ENCODE measurements at places on chromosomes 4 and X. TPM values are rescaled to one million over a fixed set of nuclear protein-coding genes. Genes with fewer than 3 reads are reported as not detected.

Gene AKAP17A
- total RNA-seq, result 72.4 TPM

Gene CHRNA9
- total RNA-seq, result not detected

Gene CLDN34
- total RNA-seq, result not detected

GRCh38 chr4:700587-701264, 4.9 kb upstream of the PCGF3 start:
- no peak for DNase-seq
- no peak overlapping the region for H3K4me3 ChIP-seq
- H3K4me1 ChIP-seq, result no peaks in the 10 kb centered on the region
- no peaks in the 10 kb centered on the region for H3K36me3 ChIP-seq

- no peak overlapping the region for H3K4me3 ChIP-seq
- no peaks in the 10 kb centered on the region for H3K36me3 ChIP-seq
- no peak for DNase-seq
Measured at GRCh38 chr4:74414149-74414809, 30.7 kb upstream of the AREG start.

Gene TAPT1
- total RNA-seq, result 21.3 TPM

DNA sequence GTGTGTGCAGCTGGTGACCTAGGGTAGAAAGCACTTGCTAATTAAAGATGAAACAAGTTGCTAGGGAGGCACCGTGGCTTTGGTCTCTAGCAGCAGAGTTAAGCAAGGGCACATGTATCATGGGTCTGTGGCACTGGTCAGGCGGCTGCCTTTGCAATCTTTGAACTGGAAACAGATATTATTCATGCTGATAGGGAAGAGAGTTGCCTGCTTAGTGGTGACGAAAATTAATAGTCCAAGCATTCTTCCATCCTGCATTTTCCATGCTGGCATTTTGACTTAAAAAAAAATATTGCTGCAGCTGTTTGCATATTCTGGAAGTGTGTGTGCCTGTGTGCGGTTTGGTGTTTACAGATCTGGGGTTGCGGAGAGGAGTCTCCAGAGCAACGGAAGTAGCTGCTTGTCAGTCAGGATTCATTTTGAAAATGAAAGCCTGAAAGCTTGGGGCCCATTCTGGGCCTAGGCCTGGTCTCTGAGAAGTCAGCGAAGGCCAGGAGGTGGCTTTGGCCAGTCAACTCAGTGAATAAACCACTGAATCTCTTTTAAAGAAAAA, 2.3 kb upstream of the SOWAHD start:
- no peak for DNase-seq
- H3K4me3 ChIP-seq, result no peak overlapping the region
- no peaks in the 10 kb centered on the region for H3K4me1 ChIP-seq
- H3K27ac ChIP-seq, result no peak overlapping the region

DNA sequence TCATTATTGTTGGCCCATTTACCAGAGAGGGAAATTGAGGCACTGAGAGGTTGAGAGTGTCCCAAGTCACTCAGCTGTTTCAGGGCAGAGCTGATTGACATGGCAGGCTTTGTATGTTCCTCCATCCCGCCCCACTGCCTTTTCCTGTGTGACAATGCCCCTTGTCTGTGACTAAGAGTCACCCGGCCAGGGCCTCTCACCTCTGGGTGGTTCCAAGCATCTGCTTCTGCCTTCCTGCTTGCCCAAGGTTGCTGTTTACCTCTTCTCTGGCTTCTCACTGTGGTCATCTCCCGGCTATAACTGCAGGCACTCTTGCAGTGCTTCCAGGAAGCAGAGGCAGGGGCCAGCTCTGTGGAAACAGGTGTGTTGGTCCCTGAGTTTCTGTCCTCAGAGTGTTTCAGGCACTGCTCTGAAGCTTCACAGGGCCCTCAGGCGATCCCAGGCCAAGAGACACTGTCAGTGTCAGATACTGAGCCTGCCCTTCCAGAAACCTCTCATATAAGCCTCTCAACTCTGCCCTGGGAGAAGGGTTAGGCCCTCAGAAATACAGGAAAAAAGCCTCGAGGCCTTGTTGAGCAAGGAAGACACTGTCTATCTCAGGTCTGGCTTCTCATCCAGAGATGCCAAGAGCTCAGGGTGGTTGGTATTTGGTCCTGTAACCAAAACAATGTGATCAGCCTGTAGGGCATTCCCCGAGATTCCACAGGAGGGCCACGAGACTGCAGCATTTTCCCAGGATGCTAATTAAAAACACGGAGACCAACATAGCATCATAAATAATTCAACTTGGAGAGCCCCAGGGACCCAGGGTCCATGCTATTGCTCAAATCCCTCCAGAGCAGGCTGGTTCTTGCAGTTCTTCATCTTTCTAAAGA, 42.0 kb upstream of the PROM1 start:
- no peak for DNase-seq
- H3K36me3 ChIP-seq, result no peaks in the 10 kb centered on the region
- no peaks in the 10 kb centered on the region for H3K4me1 ChIP-seq
- no peak overlapping the region for H3K27ac ChIP-seq
- no peaks in the 10 kb centered on the region for H3K27me3 ChIP-seq

Gene DRD5
- total RNA-seq, result not detected

- H3K27ac ChIP-seq, result no peak overlapping the region
- no peaks in the 10 kb centered on the region for H3K4me1 ChIP-seq
- H3K27me3 ChIP-seq, result no peaks in the 10 kb centered on the region
- H3K4me3 ChIP-seq, result no peak overlapping the region
- no peak for DNase-seq
Measured at GRCh38 chr4:60812811-60813210, 387.3 kb upstream of the ADGRL3 start.

DNA sequence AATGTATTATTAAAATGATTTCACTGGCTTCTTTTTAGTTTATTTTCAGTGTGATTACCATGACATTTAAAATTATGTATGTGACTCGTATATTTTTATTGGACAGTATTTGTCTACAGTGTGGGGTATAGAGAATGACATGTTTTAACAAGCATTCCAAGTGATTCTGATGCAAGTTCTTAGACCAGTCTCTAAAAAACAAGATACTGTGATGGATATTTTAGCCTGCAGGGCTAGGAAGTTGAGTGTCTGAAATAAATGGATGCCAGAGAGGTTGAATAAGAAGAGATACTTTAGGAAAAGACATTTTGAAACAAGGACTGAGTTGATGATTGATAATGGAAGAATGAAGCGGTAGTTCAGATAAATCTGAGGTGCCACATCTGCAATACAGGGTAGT, 3.5 kb upstream of the MAD2L1 start:
- H3K4me1 ChIP-seq, result peaks cover 7% of the 10 kb centered on the region
- H3K27ac ChIP-seq, result peak overlapping the region; percentile 16
- no peaks in the 10 kb centered on the region for H3K36me3 ChIP-seq
- no peak overlapping the region for H3K4me3 ChIP-seq
- H3K27me3 ChIP-seq, result no peaks in the 10 kb centered on the region

DNA sequence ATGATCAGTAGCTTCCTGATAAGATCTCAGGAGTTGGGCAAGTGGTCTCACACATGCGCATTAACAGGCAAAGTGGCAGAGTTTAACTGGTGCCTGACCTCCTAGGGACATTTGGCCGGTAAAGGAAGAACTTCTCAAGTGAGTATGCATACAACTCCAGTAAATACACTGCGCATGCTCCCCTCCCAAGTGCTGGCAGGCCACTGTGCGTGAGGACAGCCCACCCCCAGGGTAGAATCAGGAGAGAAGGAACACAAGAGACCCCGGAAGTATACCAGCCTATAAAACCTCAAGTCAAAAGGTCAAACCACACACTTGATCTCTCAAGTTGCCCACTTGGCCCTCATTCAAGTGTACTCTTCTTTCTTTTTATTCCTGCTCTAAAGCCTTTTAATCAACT, 225.5 kb upstream of the ANKRD50 start:
- DNase-seq, result no peak
- H3K4me1 ChIP-seq, result no peaks in the 10 kb centered on the region
